Muscle of back (tissue), 13 donors: ENCODE measurements at places on chromosomes 12 and 14. TPM values are rescaled to one million over a fixed set of nuclear protein-coding genes. Genes with fewer than 3 reads are reported as not detected.

DNA sequence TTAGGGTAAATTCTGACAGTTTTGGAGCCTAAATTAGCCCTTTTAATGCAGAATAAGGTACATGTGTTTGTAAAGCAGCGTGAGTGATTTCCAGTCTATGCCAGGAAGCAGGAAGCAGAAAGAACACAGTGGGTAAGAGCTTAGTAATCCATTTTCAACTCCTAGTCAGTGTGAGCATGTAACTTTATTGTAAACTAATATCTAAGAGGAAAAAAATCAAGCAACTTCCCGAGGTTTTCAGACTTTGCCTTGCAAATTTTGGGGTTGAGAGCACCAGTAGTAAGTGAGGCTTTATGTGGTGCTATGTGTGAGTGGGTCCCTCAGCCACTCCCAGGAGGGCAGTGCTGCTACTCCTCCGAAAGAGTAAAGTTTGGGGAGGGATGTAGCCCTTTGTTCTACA is 2.9 kb downstream of the CIPC start:
- DNase-seq, result no peak

DNA sequence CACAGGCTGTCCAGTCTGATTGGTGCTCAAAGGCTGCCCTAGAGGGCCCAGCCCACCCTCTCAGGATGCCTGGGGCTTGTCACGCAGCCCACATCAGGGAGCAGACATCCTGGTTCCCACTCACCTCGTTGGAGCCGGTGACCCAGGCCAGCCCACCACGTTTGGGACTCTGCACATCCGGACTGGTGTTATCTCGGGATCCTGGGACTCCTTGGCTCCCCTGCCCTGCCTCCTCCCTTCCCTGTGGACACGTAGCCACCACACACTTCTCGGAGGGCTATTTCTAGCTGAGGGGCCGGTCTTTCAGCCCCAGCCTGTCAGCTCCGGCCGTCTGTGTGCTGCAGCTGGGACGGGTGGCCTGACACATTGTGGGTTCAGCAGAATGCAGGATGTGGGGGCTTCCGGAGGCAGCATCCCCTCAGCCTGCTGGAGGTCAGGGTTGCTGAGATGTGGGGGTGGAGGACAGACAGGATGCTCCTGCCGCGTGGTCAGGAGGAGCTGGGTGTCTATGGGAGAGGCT is 12.8 kb upstream of the FGF23 start:
- no peak for DNase-seq

DNA sequence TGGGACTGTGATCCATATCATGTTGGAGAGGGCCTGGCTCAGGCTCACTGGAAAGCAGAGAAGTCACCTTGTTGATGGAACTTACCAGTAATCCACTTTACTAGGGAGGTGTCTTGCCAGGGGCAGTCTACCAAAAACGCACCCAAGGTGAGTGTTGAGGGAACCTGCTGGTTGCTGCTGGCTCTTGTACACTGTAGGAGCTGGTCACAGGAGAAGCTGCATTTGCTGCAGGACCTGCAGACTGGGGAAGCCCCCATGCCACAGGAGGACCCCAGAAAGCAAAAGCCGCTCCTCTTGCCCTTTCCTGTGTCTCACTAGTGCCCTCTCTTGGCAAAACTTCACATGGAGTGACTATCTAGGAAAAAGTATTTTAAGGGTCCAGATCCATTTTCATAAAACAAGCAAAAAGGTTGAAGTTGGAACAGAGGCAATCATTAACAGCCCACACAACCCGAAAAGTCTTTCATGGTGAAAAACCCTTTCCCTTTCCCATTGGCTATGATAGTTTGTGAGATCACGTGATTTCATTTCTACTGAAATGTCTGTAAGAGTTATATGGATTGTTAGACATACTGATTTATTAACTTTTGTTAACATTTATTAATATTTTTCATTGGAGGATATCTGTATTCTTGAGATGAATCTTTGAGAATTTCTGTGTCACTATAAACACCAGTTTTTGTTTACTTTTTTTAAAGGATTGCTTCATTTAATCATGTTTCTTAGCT is 59.2 kb downstream of the RASSF8 start:
- DNase-seq, result no peak

The SPTB gene
- polyA plus RNA-seq, result 110 TPM

- no peak for DNase-seq
Observed at GRCh38 chr12:72872238-72872887, 600.2 kb downstream of the TRHDE start.

DNA sequence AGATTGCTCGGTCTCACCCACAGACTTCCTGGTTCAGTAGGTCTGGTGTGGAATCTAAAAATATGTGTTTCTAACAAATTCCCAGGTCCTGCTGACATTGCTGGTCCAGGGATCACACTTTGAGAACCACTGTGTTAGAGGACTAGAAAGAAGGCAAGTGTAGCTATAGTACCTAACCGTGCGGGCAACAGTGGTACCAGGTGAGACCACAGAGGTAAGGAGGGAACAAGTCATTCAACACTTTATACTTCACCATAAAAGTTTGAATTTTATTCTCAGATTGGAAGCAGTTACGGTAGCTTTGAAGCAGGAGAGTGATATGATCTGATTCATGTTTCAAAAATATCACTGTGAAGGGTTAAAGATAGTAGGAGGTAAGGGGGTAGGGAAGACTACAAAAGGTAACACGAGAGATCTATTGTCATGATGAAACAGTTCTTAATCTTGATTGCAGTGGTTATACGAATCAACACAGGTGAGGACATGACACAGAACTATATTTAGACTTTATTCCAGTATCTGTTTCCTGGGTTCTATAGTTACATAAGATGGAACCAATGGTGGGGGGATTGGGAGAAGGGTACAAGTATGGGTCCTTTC is 73.5 kb downstream of the CDK17 start:
- DNase-seq, result no peak

DNA sequence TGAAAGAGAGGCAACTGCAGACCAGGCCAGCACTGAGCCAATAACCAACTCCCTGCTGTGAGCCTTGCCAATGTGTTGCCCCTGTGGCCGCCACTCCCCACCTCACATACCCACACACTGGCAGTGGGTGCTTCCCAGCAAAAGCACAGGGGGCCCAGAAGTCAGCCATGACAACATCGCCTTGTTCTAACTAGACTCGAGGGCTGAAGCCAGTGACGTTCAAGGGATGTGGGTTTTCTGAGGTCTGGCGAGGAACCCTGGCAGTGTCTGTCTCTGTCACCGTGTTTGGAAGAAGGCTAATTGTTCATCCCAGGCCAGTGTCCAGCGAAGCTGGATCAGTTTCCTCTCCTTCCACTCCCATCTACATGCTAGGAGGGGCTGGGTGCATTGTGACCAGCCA is 311.8 kb upstream of the AMIGO2 start:
- DNase-seq, result no peak

The PTPRR gene
- 1.2 TPM for polyA plus RNA-seq

GRCh38 chr12:89962648-89963047 is 254.0 kb upstream of the ATP2B1 start:
- no peak for DNase-seq
